ENCODE measurements at places on chromosomes 12 and 14. TPM values are rescaled to one million over a fixed set of nuclear protein-coding genes. Genes with fewer than 3 reads are reported as not detected.

DNA sequence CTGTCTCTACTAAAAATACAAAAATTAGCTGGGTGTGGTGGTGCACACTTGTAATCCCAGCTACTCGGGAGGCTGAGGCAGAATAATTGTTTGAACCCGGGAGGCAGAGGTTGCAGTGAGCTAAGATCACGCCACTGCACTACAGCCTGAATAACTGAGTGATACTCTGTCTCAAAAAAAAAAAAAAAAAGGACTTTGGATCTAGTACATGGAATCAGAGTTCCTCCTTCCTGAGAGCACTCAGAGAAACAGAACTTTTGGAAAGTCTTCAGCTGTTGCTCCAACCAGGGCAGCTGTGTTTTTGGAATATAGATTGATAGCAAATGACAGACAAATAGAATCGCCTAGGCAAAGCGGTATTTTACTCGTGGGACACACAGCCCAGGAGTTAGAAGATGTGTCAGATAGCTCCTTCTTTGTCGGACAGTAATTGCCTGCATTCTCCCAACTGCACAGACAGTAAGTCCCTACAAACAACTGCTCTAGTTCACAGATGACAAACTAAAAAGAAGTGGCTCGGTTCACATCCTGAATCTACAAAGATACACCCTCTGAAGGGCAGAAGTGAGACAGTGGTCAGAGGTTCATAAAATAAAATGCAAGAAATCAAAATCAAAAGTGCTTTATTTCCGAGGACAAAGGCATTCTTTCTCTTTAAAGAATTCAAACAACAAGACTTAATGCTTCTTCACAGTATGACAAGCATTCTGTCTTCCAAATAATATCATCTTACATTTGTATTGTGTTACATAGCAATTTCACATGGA is 17.1 kb upstream of the NEK9 start:
- no peak overlapping the region for H3K4me3 ChIP-seq
- H3K27ac ChIP-seq, result no peak overlapping the region
- DNase-seq, result no peak
- peaks cover 50% of the 10 kb centered on the region for H3K4me1 ChIP-seq

- H3K36me3 ChIP-seq, result no peaks in the 10 kb centered on the region
- H3K27ac ChIP-seq, result no peak overlapping the region
- H3K27me3 ChIP-seq, result no peaks in the 10 kb centered on the region
- H3K4me1 ChIP-seq, result no peaks in the 10 kb centered on the region
- DNase-seq, result no peak
These were observed 132.6 kb upstream of the MAP1LC3B2 start for GRCh38 chr12:116426391-116427136.

DNA sequence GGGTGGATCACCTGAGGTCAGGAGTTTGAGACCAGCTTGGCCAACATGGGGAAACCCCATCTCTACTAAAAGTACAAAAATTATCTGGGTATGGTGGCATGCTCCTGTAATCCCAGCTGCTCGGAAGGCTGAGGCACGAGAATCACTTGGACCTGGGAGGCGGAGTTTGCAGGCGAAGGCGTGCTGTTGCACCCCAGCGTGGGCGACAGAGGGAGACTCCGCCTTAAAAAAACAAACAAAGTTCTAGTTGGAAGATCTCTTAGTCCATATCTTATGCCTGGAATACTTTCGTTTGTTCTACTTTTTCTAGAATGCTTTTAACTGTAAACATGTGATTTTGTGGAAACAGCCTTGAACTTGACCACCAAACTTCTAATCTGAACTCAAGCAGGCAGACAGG is 38.7 kb downstream of the PPHLN1 start:
- H3K4me3 ChIP-seq, result no peak overlapping the region
- no peak for DNase-seq
- no peaks in the 10 kb centered on the region for H3K27me3 ChIP-seq

DNA sequence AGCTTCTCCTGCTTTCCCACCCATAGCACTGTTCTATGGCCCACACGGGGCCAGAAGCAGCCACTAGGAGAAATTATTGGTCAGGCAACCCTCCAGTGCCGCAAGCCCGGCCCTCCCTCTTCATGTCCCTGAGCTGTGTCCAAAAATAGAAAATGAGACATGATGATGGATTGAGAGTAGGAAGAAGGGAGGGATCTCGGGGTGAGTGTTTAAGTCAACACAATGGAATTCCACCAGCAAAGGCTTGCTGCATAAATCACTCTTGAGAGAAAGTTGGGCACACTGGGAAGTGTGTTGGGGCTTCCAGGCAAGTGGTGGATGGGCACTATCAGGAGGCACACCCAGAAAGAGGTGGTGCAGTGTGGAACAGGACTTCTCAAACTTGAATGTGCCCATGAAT is 94.2 kb downstream of the LLPH start:
- H3K4me3 ChIP-seq, result no peak overlapping the region
- no peak for DNase-seq
- H3K27ac ChIP-seq, result no peak overlapping the region
- H3K4me1 ChIP-seq, result no peaks in the 10 kb centered on the region
- peaks cover 4% of the 10 kb centered on the region for H3K27me3 ChIP-seq

GRCh38 chr12:68913682-68914081 is 19.3 kb downstream of the CPM start:
- no peak overlapping the region for H3K4me3 ChIP-seq
- no peak overlapping the region for H3K27ac ChIP-seq
- H3K27me3 ChIP-seq, result no peaks in the 10 kb centered on the region
- H3K4me1 ChIP-seq, result no peaks in the 10 kb centered on the region

Gene PELI2
- total RNA-seq, result 6.1 TPM

Gene KRT83
- not detected for total RNA-seq

DNA sequence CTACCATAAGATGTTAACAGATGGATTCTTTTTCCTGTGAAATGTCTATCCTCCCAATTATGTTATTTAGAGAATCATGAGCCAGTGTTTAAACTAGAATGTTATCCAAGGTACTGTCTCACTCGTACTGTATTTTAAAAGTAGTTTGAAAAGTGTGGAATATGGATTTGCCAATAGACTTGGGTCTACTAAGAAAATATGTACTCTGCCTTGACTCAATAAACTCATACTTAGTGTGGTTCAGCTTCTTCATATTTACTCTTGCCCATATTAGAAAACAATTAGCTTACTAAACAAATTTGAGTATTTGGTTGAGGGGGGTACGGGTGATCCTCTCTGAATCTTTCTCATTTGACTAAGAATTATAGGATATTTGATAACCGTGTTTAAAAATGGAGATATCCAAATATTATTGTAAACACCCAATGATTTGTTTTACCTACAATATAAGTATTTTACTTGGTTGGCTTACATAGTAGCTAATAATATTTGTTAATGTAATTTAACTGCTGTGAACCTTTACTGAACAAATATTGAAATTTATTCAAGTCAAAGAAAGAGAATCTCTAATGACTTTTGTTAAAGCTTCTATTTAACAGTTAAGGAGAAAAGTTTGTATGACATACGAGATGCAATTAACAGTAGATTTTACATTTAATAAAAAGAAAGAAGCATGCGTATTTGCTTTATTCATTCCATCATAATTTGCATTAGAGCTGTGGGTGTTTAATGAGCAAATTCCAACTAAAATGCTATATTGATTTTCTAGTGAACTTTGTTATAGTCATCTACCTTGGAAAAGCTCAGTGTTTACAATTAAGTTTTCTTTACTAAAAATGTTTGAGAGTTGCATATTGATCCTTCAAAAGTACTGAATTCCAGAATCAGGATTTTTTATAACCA is 81.2 kb downstream of the MIPOL1 start:
- H3K27me3 ChIP-seq, result no peaks in the 10 kb centered on the region
- no peaks in the 10 kb centered on the region for H3K4me1 ChIP-seq
- no peaks in the 10 kb centered on the region for H3K36me3 ChIP-seq
- H3K4me3 ChIP-seq, result no peak overlapping the region
- no peak overlapping the region for H3K27ac ChIP-seq

Gene GAS2L3
- total RNA-seq, result 0.07 TPM

- peaks cover 13% of the 10 kb centered on the region for H3K36me3 ChIP-seq
- peaks cover 13% of the 10 kb centered on the region for H3K4me1 ChIP-seq
- no peaks in the 10 kb centered on the region for H3K27me3 ChIP-seq
- DNase-seq, result no peak
These were observed 954 bp downstream of the HAUS4 start for GRCh38 chr14:22955702-22956569.

Gene PRB2
- not detected for total RNA-seq

GRCh38 chr14:78005325-78005724 is 164.8 kb upstream of the NRXN3 start:
- H3K27ac ChIP-seq, result no peak overlapping the region
- DNase-seq, result no peak
- H3K27me3 ChIP-seq, result peaks cover 7% of the 10 kb centered on the region
- no peaks in the 10 kb centered on the region for H3K36me3 ChIP-seq
- no peaks in the 10 kb centered on the region for H3K4me1 ChIP-seq

Gene CEP128
- 25.0 TPM for total RNA-seq

Gene RNASE7
- not detected for total RNA-seq

Gene CMTM5
- not detected for total RNA-seq

DNA sequence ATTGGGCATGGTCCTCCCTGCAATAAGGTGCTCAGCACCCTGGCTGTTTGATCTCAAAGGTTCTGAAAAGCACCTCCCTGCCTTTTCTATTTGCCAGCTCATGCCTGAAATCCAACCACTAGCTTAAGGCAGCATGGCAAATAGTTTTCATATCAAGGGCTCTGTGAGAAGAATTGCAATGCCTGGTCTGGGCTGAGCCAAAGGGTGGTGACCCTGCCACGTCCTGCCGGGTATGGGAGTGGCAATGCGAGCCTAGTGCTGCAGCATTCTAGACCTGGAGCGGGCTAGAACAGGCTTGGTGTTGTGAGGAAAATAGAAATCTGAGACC is 2.3 kb upstream of the SCNN1A start:
- H3K27me3 ChIP-seq, result peaks cover 63% of the 10 kb centered on the region
- H3K4me3 ChIP-seq, result no peak overlapping the region
- H3K36me3 ChIP-seq, result no peaks in the 10 kb centered on the region

- no peaks in the 10 kb centered on the region for H3K36me3 ChIP-seq
- H3K27me3 ChIP-seq, result no peaks in the 10 kb centered on the region
- H3K4me1 ChIP-seq, result no peaks in the 10 kb centered on the region
- H3K27ac ChIP-seq, result no peak overlapping the region
- H3K4me3 ChIP-seq, result no peak overlapping the region
- no peak for DNase-seq
These were observed 99.1 kb upstream of the SLCO1C1 start for GRCh38 chr12:20596061-20596460.

GRCh38 chr12:68844318-68844745 is 36.4 kb downstream of the MDM2 start:
- DNase-seq, result no peak
- no peak overlapping the region for H3K4me3 ChIP-seq
- peaks cover 34% of the 10 kb centered on the region for H3K36me3 ChIP-seq
- no peak overlapping the region for H3K27ac ChIP-seq
- H3K4me1 ChIP-seq, result no peaks in the 10 kb centered on the region

DNA sequence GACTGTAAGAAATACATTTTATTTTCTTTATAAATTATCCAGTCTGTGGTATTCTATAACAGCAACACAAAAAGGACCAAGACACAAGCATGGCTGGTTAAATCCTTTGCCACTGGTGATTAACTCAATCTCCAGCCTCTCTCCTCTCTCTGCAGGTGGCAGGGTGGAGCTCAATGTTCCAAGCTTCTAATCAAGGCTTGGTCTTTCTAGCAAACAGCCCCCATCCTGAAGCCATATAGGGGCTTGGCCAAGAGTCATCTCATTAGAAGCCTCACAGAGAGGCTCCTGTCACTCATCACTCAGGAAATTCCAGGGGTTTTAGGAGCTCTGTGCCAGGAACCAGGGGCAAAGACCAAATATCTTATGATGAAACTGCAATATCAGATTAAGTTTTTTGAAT is 12.0 kb downstream of the C12orf75 start:
- no peaks in the 10 kb centered on the region for H3K27me3 ChIP-seq
- peaks cover 7% of the 10 kb centered on the region for H3K4me1 ChIP-seq
- H3K27ac ChIP-seq, result no peak overlapping the region
- no peak overlapping the region for H3K4me3 ChIP-seq
- H3K36me3 ChIP-seq, result peaks cover 17% of the 10 kb centered on the region
- DNase-seq, result no peak

GRCh38 chr12:92193846-92194245 is 48.2 kb upstream of the BTG1 start:
- H3K27me3 ChIP-seq, result no peaks in the 10 kb centered on the region
- H3K36me3 ChIP-seq, result no peaks in the 10 kb centered on the region
- H3K27ac ChIP-seq, result no peak overlapping the region
- DNase-seq, result no peak
- H3K4me3 ChIP-seq, result no peak overlapping the region

DNA sequence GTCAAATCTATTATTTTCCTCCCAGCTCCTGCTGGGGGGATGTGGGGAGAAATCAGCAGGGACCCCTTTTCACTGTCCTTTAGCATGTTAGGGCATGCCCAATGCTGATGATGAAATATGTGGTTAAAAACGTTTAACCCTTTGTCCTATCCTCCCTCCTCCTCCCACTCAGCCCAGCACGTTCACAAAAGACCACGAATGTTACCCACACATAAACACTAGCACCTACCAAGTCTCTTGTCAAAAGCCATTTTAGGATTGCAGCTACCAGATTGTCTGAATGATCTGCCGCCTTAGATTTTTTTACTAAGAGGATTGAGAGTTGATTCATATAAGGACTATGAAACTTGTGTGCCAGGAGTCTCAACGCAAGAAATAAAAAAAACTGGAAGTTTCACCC is 70.4 kb downstream of the TBK1 start:
- H3K27ac ChIP-seq, result no peak overlapping the region
- H3K36me3 ChIP-seq, result no peaks in the 10 kb centered on the region
- H3K27me3 ChIP-seq, result no peaks in the 10 kb centered on the region
- DNase-seq, result no peak

DNA sequence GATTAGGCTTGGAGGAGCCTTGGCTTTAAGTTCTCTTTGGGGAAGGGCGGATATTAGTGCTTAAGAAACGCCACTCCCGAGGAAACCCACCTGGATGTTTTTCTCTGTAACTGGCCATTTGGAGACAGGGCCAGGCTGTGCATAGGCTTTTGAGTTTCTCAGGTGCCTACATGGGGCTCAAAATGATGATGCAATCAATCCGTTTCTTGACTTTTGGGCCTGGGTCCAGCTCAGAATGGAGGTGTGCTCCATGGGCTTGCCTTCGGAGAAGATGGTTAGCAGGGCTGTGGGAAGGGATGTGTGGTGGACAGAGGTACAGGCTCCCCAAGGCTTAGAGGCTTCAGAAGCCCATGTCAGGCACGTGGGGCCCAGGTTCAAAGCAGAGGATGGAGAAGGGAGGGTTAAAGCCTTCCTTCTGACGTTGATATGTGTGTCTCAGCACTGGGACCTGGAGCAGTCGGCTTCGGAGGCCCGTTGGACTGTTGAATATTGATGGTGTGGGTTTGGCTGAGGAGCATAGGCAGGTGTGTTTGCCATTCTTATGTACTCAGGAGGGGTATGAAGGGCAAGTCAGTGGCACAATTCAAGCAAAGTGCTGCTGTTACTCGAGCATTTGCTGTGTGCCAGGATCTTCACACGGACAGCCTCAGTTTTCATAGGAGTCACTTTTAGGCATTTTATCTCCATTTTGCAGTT is 82.8 kb downstream of the SLC25A47 start:
- no peak overlapping the region for H3K4me3 ChIP-seq
- no peaks in the 10 kb centered on the region for H3K27me3 ChIP-seq
- no peak for DNase-seq
- no peak overlapping the region for H3K27ac ChIP-seq

Measured in activated B cell treated with CpG ODN at 0.5 μM for 24 hours (primary cell).